ENCODE measurements at places on chromosomes 1 and 21.

DNA sequence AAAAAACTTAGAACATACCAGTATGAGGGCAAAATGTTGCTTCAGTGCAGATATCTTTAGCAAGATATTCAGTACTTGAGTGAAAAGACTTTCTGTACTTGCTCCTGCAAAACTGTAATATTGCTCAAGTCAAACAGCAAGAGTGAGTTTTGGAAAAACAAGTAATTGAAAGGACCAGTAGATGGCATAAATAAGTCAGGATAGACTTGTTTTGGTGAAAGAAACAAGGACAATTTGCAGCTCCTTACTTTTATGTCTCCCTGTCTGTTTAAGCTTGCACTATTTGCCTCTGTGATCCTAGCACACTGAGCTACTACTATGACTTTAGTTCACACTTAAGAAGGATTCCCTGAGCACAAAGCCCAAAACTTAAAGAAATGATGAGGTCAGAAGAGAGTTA, 39.1 kb downstream of the IFI44 start:
- DNase-seq: no peak

DNA sequence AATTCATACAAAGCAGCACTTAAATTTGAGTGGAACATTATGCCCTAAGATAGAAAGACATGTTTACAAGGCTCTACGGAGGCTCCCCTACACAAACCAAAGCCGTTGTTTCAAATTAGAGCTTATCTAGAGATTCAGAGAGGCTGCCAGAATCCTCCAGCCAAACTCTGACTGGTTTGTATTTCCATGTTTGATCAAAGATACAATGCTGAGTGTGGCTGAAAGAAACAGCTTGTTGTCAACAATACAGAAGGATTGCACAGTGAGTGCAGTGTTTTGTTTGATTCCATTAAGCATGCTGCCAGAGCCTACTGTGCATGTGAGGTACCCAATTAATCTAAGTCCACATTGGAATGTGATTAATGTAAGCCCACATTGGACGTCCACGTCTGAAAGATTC, 402.7 kb downstream of the DISC1 start:
- DNase-seq: no peak

DNA sequence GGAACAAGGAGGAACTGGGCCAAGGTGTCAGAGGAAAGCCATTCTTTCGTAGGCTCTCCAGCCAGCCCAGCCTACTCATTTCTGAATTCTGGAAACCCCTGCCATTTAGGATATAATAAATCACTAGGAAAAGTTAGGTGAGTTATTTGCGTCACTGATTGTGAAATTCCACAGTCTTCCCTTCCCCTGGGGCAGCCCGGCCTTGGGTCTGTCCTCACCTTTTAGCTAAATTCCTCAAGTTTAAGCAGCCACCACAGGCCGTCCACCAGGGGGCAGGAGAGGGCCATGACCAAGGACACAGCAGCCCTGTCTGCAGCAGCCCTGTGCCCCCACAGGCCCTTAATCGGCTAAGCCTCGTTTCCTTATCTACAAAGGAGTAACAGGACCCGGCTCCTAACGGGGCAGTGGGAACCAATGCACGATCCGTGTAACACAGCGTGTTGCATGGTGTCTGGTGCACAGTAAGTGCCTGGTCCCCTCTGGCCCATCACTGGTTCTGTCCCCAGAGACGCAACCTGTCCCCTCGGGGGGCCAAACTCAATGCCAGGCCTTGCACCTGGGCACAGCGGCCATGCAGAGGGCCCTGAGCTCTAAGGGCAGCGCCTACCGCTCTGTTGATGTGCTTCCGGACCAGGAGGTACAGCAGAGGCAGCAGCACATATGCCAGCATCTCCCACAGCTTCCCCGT, 18.1 kb downstream of the GPR157 start:
- peak; percentile 99 for DNase-seq

GRCh38 chr1:115311474-115311989, 26.5 kb downstream of the NGF start:
- DNase-seq: no peak

GRCh38 chr1:167104256-167104633, 10.4 kb downstream of the STYXL2 start:
- no peak for DNase-seq

DNA sequence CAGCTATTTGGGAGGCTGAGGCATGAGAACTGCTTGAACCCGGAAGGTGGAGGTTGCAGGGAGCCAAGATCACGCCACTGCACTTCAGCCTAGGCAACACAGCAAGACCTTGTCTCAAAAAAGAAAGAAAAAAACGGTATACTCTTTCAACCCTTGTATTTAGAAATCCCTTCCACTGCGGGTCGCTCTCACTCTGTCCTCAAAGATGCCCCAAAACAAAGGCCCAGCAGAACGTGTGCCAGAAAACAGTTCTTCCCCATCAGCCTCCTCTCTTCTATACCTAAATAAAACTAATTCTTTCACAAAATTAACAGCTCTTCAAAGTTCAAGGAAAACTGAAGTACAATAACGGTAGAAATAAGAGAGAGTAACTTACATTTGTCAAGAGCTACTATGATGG, 13.2 kb downstream of the SETD4 start:
- DNase-seq: no peak

DNA sequence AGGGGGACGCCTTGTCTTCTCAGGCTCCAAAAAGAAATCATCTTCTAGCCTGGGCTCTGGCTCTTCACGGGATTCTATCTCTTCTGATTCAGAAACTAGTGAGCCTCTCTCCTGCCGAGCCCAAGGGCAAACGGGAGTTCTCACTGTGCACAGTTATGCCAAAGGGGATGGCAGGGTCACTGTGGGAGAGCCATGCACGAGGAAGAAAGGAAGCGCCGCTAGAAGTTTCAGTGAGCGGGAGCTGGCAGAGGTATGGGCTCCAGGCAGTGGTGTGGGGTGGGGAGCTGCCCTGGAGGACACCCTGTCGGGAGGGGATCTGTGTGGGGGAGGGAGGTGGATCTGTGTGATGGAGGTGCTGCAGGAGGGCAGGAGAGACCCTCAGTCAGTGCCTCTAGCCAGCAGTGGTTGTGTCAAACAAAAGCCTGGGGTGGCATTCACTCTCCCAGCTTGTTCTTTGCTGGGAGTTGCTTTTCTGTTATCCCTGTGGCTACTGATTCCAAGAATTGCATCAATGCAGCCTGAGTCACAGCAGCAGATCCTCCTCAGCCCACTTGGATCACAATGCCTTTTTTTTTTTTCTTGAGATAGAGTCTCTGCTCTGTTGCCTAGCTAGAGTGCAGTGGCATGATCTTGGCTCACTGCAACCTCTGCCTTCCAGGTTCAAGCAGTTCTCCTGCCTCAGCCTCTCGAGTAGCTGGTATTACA, 21.8 kb downstream of the KDM4A start:
- no peak for DNase-seq

- DNase-seq: no peak
These were observed 65.3 kb downstream of the CD46 start for GRCh38 chr1:207817166-207817565.

DNA sequence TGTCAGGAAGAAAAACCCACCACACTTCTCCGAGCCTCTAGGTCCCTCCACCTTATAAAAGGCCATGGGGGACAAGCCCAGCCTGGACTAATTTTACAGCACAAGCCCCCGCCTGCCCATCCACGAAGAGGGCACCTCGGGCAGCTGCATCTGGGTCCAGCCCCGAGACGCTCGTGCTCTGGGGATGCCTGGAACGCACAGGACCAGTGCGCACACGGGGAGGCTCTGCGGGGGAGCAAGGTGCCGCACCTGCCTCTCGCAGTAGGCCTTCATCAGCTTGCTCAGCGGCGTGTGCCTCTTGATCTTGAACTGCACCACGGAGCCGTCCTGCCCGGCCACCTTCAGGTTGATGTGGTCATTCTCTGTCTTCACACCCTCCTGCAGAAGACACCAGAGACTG, 4.1 kb downstream of the SUMO3 start:
- no peak for DNase-seq

GRCh38 chr1:245411245-245412036, 256.7 kb downstream of the KIF26B start:
- no peak for DNase-seq

DNA sequence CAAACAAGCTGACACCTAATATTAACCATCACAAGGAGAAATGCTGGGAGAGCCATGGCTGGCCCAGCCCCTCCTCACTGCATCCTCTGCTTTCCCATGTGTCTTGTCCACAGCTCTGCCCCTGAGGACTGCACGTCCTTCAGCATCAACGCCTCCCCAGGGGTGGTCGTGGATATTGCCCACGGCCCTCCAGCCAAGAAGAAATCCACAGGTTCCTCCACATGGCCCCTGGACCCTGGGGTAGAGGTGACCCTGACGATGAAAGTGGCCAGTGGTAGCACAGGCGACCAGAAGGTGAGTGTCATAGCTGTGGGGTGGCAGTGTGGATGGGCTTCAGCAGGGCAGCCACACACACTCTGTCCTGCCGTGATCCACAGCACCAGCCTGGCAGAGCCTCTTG, 22.9 kb downstream of the PADI4 start:
- DNase-seq: no peak

DNA sequence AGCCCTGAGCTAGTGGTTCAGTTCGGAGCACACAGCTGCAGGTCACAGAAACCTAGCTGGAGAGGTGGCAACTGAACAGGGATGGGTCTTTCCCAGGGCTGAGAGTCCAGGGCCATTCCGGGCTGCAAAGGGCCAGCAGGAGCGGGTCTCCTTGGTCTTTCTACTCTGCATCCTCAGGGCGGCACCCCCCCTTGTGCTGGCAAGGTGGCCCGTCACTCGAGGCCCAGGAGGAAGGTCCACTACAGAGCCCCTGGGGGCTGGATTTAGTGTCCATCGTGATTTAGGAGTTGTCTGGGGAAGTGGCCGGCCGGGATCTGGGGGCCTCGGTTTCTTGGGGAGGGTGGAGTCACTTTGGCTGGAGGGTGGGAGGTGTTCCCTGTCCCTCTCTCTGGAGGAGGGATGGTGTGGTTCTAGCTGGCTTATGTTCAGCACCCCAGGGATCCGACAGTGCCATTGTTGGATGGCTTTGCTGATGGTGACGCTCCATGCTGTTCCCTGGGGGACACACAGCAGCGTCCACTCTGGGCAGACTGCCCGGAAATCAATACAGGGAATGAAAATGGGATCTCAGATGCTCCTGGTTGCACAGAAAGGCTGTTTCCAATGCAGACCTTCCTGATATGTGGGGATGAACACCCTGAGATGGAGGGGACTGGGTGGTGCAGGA, 64.4 kb downstream of the UMODL1 start:
- no peak for DNase-seq

DNA sequence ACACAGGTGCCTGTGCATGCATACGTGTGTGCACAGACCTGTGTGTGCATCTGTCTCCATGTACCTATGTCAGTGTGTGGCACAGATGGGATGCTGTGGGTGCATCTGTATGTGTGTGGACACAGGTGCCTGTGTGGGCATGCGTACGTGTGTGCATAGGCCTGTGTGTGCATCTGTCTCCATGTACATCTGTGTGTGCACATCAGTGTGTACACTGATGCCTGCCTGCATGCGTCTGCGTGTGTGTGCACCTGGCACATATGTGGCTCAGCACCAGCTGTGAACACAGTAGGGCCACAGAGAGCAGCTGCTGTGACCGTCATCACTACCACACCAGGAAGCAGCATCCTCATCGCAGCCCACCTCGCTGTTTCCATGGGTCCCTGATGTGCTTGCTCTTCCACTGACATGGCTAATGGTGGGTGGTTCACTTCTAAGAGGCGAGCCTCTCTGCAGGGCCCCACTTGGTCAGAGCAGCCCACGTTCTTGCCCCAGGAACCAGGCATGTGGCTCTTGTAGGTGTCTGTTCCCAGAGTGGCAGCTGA, 9.6 kb upstream of the SPATC1L start:
- DNase-seq: peak; percentile 9

DNA sequence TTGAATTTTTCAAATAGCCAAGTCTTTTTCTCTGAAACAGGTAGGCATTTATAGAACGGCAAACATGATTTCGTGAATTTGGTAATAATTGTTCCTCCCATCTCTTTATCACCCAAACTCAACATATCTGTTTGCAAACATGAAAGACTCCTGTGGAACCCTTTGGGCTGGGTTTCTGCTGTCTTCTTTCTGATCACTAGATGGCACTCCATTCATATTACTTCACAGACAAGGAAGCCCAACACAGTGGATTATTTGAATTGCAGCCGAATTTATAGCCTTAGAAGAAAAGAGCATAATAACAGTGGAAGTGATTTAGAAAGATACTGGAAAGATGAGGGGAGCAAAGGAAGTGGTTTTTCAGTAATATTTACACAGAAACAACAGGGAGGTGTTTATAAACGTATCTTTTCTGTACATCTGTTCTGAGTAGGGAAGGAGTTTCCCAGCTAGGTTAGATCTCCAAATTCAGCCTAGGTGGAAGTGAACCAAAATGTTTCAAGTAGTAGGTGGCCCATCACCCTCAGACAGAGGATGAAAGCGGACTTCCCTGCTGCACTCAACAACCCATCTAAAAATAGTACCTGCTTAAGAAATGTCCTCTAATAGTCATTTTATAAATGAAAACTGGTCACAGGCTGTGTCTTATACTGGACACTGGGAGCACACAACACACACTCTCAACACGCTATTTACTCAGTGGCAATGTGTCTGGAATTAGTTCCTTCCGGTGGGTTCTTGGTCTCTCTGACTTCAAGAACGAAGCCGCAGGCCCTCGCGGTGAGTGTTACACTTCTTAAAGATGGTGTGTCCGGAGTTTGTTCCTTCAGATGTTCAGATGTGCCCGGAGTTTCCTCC, 67.6 kb downstream of the MAP3K21 start:
- DNase-seq: no peak

DNA sequence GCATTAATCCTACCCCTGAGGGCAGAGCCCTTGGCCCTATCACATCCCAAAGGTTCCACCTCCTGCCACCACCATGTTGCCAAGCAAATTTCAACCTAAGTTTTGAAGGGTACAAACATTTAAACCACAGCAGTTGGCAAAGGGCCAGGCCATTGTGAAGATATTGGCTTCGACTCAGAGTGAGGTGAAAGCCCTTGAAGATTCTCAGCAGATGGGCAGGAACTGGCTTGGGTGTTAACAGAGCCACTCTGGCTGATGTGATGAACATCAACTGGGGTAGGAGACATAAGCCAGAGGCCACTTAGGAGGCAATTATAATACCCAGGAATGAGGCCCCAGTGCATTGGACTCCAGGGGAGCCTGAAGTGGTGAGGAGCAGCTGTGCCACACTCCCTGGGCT, 207.7 kb upstream of the KAZN start:
- no peak for DNase-seq

- no peak for DNase-seq
These were observed 1.7 kb downstream of the COP1 start for GRCh38 chr1:176205332-176205914.

GRCh38 chr21:35601211-35601610, 459.1 kb downstream of the SETD4 start:
- DNase-seq: no peak

DNA sequence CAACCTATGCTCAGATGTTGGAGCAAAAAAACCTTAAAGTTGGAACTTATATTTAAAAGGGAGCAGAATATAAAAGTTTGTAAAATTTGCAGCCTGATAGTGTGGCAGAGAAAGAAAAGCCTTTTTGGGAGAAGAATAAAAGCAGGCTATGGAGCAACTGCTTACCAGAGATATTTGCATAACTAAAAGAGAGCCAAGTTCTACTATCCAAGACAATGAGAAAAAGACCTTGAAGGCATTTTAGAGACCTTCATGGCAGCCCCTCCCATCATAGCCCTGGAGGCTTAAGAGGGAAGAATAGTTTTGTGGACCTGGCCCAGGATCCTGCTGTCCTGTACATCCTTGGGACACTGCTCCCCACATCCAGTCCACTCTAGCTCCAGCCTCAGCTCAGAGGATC, 312.5 kb upstream of the ZRANB2 start:
- no peak for DNase-seq

GRCh38 chr1:203990118-203990517, 82.8 kb upstream of the SOX13 start:
- DNase-seq: no peak

- no peak for DNase-seq
These were observed 49.4 kb upstream of the PARP1 start for GRCh38 chr1:226457307-226457712.

All from omental fat pad (tissue), 4 donors.